Stimulated activated CD4-positive, alpha-beta T cell treated with anti-CD3 and anti-CD28 coated beads, Interleukin-15, amount 100 ng/mL, for 48 hours (primary cell): ENCODE measurements at places on chromosomes 7 and 10.

GRCh38 chr10:77492368-77492994 lies 145.1 kb downstream of the KCNMA1 start:
- no peak for DNase-seq

- DNase-seq = no peak
Observed at GRCh38 chr7:47326808-47327207, 255.1 kb downstream of the TNS3 start.

DNA sequence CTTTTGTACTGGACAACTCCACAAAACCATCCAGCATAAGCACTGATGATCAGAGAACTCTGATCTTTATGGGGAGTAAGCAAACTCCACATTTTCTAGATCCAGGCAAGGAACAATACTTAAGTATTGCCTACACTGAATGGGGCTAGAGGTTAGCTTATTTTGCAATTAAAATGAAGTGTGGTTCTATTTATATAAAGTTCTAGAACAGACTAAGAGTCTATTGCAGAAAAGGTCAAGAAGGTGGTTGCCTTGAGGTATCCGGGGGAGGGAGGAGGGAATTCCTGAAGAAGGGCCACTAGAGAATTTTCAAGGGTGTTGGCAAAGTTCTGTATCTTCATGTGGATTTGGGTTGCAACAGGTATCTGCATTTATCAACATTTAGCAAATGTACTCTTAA lies 477.9 kb downstream of the PLXNA4 start:
- no peak for DNase-seq

DNA sequence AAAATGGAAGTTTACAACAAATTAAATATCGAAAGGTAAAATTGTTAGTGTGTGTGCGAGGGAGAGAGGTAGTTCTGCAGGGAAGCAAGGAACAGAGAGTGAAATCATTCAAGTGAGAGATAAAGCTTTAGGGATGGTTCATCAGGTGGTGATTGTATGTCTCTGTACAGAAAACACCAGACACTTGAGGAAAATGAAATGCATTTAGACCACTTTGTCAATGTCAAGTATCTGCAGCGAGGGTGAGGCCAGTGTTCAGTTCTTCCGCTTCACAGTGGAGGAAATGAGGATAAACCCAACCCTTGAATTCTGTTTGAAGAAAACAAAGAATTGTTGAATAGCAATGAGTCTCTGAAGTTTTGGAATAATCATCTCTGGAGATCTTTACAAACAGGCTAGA lies 14.4 kb upstream of the ITGB1 start:
- DNase-seq = no peak
